ENCODE measurements at places on chromosomes 13 and 19. TPM values are rescaled to one million over a fixed set of nuclear protein-coding genes. Genes with fewer than 3 reads are reported as not detected.

RETN gene
- 17.8 TPM for polyA plus RNA-seq

STARD13 gene
- polyA plus RNA-seq = 26.7 TPM

CPAMD8 gene
- polyA plus RNA-seq = 4.5 TPM

MRPS31 gene
- polyA plus RNA-seq = 22.8 TPM

SMG9 gene
- 29.6 TPM for polyA plus RNA-seq

ZNF497 gene
- polyA plus RNA-seq = 0.73 TPM

ETV2 gene
- 1.7 TPM for polyA plus RNA-seq

CNN1 gene
- 3,172 TPM for polyA plus RNA-seq

KLK13 gene
- polyA plus RNA-seq = 0.20 TPM

- no peak for DNase-seq
Measured at GRCh38 chr19:28475525-28475924, 737.4 kb downstream of the UQCRFS1 start.

- no peak for DNase-seq
Measured at GRCh38 chr19:15290166-15290565, 42.2 kb downstream of the BRD4 start.

GRCh38 chr19:6663236-6664201 lies 6.4 kb downstream of the TNFSF14 start:
- no peak for DNase-seq

DNA sequence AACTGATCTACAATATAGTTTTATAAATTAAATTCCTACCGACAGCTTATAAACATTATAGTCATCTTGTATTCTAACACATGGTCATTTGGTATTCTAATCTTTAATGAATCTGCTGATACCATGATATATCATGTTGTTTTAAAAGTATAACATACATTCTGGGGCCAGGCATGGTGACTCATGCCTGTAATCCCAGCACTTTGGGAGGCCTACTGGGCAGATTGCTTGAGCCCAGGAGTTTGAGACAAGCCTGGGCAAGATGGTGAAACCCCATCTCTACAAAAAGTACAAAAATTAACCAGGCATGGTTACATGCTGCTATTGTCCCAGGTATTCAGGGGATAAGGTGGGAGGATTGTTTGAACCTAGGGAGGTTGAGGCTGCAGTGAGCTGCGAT lies 3.1 kb downstream of the ZNF383 start:
- DNase-seq = no peak

- DNase-seq = no peak
Measured at GRCh38 chr19:49936549-49936948, 7.2 kb upstream of the NUP62 start.

GRCh38 chr13:109760402-109760801 lies 26.0 kb downstream of the IRS2 start:
- DNase-seq = no peak

GRCh38 chr13:25783601-25784024 lies 268.2 kb downstream of the SHISA2 start:
- no peak for DNase-seq

- DNase-seq = no peak
Measured at GRCh38 chr13:88948501-88948900, 1277.3 kb downstream of the SLITRK5 start.

GRCh38 chr19:49157445-49158224 lies at the start of gene TRPM4:
Gene TRPM4, plus strand, starts transcription at chr19:49157792. Its CDS starts 75 bp downstream, at chr19:49157867.
- DNase-seq = peak; percentile 84

DNA sequence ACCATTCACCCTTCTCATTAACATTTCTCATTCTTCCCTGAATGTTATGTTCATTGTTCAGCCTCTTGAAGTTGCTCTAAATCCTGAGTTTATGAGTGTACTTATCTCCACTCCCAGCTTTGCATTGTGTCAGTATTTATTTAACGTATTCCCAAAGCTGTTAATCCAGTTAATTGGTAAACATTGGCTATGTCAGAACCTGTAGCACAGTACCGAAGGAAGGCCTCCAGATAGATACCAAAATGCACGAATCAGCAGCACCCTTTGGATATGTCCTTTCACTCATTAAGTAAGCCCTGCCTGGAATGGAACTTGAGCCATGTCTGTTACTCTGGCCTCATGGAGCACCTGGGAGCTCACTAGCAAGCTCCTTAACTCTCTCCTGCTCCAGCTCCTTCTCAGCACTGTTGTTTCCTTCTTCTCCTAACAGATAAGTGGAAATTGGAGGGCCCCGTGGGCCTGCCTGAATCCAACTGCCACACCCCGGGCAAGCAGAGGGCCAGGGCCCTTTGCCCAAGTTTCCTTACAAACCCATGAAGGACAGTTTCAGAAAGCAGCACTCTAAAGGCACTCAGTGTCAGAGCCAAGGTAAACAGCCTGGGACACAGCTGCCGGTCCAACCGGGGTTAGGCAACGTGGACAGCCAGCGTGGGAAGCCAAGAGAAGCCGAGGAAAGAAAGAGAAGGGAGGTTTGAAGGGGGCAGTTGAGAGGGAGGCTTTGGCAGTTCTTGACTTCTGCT lies 155.0 kb upstream of the SERP2 start:
- DNase-seq = no peak

DNA sequence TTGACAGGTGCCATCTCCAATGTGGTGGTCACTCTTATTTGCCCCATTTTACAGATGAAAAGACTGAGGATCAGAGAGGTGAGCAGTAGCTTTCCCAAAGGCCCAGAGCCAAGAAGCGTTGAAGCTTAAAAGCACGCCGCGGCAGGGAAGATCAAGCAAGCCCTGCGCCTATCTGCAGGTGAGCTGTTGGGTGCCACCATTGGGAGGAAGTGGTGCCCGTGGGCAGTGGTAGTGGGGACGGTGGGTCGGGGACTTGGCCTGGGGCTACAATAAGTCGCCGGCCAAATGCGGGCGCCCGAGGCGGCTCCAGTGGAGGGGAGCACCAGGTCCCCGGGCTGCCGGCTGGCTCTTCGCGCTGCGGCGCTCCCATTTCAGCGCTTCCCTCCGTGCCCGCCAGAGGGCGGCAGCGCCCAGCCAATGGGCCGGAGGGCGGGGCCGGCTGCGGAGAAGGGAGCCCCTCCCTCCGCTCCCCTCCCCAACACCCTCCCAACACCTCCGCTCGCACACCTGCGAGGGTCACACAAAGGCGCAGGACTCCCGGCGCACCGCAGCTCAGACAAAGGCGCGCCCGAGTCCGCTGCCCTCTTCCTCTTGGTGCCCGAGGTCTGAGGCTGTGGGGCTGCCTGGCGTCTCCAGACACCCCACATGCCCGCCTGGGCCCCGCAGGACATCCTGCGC lies 744 bp upstream of the POU2F2 start:
- no peak for DNase-seq

GRCh38 chr13:29067306-29067945 lies 247.3 kb downstream of the MTUS2 start:
- no peak for DNase-seq

- no peak for DNase-seq
Measured at GRCh38 chr13:33728271-33729037, 89.5 kb upstream of the RFC3 start.

- DNase-seq = no peak
Measured at GRCh38 chr19:7230826-7231225, 63.4 kb downstream of the INSR start.

GRCh38 chr19:6803036-6803404 lies 30.5 kb downstream of the VAV1 start:
- no peak for DNase-seq

DNA sequence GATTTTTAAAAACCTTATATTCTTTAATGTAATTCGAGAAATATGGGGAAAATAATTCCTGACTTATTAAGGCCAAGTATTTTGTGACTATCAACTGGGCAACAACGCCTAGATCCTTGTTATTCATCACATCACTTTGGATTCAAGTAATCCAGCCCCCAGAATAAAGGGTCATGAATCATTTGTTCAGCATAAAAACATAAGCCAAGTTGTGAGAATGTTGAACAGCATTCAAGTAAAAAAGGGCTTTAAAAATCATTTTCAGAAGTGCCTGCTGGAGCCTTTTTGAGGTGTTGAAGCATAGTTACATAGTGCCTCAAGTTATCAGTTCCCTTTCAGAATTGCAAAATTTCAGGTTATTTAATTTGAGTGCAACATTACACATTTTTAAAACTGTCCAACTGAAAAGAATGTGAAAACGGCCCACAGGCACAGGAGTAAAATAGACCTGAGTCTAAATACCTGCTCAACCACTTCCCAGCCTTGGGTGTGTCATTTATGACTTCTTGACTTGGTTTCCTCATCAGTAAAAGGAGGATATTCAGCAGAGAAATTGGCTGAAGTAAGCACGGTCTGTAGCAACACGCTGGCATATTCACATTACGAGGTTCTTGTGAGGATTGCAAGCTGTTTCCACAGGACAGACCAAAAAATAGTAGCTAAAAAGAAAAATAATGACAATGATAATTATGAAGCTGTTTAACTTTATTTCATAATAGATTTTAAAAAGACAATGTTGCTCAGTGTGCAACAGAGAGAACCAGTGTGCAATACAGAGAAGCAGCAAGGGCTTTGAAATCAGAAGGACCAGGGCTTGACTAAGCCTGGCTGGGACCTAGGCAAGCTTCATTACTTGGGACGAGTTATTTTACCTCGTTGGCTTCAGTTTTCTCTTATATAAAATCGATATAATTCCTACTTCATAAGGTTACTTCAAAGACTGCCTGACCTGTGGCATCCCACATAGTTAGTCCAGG lies 56.6 kb downstream of the MBNL2 start:
- no peak for DNase-seq

- DNase-seq = no peak
Measured at GRCh38 chr13:96533408-96533807, 443.5 kb downstream of the HS6ST3 start.

- no peak for DNase-seq
Measured at GRCh38 chr13:109376936-109377335, 409.4 kb downstream of the IRS2 start.

Data from urinary bladder (tissue), 4 donors.